Activated CD4-positive, alpha-beta T cell treated with anti-CD3 and anti-CD28 coated beads, Interleukin-2, amount 10 ng/mL, durations not matched to agents 7 days and 5 days (primary cell): ENCODE measurements at places on chromosomes 6 and 20. TPM values are rescaled to one million over a fixed set of nuclear protein-coding genes. Genes with fewer than 3 reads are reported as not detected.
A peak's percentile ranks its signal among the peaks of the same experiment; 100 is the strongest.

PRSS35 gene
- total RNA-seq: not detected

SIM1 gene
- total RNA-seq: not detected

TBC1D22B gene
- 15.3 TPM for total RNA-seq

AKAP7 gene
- 8.8 TPM for total RNA-seq

- H3K36me3 ChIP-seq: no peaks in the 10 kb centered on the region
- H3K27ac ChIP-seq: no peak overlapping the region
- no peaks in the 10 kb centered on the region for H3K4me1 ChIP-seq
- peaks cover 12% of the 10 kb centered on the region for H3K27me3 ChIP-seq
Observed at GRCh38 chr6:150448221-150448620, 79.4 kb downstream of the IYD start.

DNA sequence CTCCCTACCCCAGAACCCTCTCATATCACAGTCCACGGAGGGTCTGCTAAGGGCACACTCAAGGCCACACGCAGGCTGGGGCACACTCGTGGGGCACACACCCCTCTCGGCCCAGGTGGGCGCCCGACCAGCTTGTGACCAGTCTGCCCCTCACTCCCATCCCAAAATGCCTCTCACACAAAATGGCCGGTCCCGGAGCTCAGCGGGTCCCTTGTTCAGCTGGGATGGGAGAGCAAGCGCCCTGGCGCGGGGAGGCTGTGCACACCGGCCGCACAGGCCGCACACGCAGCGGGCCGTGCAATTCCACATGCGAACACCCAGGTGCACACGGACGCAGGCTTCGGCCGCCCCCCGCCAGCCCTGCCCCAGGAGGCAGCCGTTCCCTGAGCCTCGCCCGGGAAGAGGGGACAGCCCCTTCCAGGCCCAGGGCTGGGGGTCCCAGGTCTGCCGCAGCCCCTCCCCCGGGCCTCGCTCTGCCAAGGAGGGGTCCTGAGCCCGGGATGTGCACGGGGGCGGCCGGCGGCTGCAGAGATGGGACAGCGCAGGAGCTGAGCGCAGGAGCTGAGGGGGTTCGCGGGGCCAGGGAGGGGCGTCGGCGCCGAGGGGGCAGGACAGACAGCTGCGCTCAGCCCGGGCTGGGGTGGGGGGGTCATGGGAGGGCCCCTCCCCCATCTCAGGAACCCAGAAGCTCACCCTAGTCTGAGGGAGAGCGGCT is 1.3 kb downstream of the KCNQ2 start:
- H3K4me3 ChIP-seq: no peak overlapping the region
- no peak overlapping the region for H3K27ac ChIP-seq
- no peaks in the 10 kb centered on the region for H3K4me1 ChIP-seq
- no peaks in the 10 kb centered on the region for H3K36me3 ChIP-seq
- peaks cover 19% of the 10 kb centered on the region for H3K27me3 ChIP-seq

DNA sequence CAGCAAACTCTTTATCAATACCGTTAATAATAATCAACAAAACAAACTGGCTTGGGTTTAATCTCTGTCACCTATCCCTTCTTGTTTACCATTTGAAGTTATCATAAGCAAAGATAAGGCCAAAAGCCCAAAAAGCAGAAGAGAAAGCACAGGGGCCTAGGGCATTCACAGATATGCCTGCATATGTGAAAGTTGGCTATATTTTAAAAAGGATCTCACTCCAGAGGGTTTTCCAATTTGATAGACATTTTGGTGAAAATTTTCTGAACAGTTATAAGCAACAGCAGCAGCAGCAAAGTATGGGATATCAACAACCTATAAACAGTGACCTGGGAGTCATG is 101.1 kb downstream of the ATXN1 start:
- H3K4me1 ChIP-seq: peaks cover 42% of the 10 kb centered on the region
- DNase-seq: no peak
- H3K27ac ChIP-seq: peak overlapping the region; percentile 81
- H3K4me3 ChIP-seq: no peak overlapping the region

DNA sequence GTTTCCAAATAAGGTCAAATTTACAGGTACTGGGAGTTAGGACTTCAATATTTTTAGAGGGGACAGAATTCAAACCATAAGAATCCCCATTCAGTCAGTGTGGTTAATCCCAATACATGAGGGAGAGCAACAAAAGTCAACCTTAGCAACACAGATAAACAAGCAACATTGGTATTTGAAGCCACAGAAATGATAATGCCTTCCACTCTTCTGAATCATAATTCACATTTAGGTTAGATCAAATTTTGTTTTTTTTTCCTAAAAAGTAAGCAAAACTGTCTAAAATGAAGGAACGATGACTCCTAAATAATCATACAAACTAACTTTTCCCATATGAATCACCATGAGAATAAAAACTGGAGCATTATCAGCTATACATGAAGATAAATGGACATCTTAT is 246.0 kb upstream of the TENT5A start:
- H3K27ac ChIP-seq: no peak overlapping the region
- H3K4me1 ChIP-seq: no peaks in the 10 kb centered on the region
- no peaks in the 10 kb centered on the region for H3K27me3 ChIP-seq
- no peak for DNase-seq
- H3K36me3 ChIP-seq: no peaks in the 10 kb centered on the region
- H3K4me3 ChIP-seq: no peak overlapping the region

GRCh38 chr20:42391807-42392206 is 773.6 kb upstream of the CHD6 start:
- no peaks in the 10 kb centered on the region for H3K27me3 ChIP-seq
- no peak for DNase-seq
- H3K4me3 ChIP-seq: no peak overlapping the region

- no peak overlapping the region for H3K27ac ChIP-seq
- H3K36me3 ChIP-seq: no peaks in the 10 kb centered on the region
Observed at GRCh38 chr6:35058865-35059522, 82.1 kb downstream of the TCP11 start.

DNA sequence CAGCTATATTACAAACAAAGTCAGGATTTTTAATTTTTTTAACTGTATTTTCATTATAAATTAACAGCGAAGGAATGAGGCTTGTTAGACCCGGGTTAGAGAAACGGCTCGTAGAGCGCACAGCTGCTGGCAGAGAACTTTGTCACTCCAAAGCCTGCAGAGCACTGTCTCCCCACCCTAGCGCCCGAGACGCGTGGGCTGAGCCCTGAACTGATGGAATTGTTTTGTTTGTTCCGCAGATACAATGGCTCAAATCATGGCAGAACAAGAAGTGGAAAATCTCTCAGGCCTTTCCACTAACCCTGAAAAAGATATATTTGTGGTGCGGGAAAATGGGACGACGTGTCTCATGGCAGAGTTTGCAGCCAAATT is 810 bp downstream of the LAMP5 start:
- no peak for DNase-seq
- H3K27ac ChIP-seq: no peak overlapping the region
- no peaks in the 10 kb centered on the region for H3K4me1 ChIP-seq
- H3K4me3 ChIP-seq: no peak overlapping the region
- peaks cover 72% of the 10 kb centered on the region for H3K27me3 ChIP-seq

DNA sequence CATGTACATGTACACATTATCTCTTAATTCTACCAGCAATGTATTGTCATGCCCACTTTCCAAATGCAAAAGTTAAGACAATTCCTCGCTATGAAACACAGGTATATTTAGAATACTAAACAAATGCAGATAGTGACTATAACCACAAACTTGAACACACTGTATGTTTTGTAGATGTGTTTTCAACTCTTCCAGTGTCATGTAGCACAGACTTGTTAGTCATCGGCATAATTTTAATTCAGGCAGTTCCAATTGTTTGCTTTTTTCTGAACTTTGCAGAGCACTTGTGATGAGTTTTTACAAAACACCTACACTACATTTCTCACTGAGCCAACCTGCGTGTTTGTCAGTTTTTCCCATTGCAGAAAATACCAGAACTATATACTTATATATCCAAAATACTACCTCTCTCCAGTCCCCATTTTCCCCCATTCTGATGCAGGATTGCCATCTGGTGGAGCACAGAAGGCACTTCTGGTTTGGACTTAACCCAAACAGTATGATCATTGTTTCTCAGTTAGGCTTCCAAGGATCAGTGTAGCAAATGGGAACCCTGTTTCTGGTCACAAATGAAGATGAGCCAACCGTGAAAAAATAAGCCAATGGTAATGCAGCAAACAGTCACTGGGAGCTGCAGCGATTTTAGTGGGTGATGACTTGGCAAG is 143.4 kb downstream of the ADGRB3 start:
- H3K27ac ChIP-seq: no peak overlapping the region
- no peak overlapping the region for H3K4me3 ChIP-seq
- DNase-seq: no peak
- no peaks in the 10 kb centered on the region for H3K36me3 ChIP-seq
- no peaks in the 10 kb centered on the region for H3K27me3 ChIP-seq

DNA sequence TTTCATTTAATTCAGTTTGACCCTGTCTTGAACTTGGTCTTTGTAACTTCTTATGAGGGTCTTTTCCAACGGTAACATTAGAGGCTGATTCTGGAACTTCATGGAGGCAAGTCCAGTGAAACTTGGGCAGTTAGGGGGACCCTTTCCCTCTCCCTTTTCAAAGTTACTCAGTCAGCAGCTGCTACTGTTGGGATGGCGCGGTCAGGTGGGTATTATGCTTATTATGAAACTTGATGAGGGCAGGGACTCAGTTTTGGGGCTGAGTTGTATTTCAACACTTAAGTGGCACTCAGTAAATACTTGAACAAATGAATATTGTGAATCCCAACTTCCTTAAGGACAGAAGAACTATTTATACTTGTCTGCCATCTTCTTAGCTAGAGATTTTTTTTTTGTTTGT is 20.8 kb downstream of the TOP1 start:
- no peak for DNase-seq
- no peaks in the 10 kb centered on the region for H3K27me3 ChIP-seq
- peak overlapping the region; percentile 92 for H3K27ac ChIP-seq
- H3K36me3 ChIP-seq: peaks cover 27% of the 10 kb centered on the region
- peak overlapping the region; percentile 73 for H3K4me3 ChIP-seq

- no peak overlapping the region for H3K4me3 ChIP-seq
- no peak for DNase-seq
- H3K36me3 ChIP-seq: no peaks in the 10 kb centered on the region
- no peak overlapping the region for H3K27ac ChIP-seq
- peaks cover 32% of the 10 kb centered on the region for H3K27me3 ChIP-seq
- peaks cover 10% of the 10 kb centered on the region for H3K4me1 ChIP-seq
Observed at GRCh38 chr6:170522565-170523183, 30.4 kb downstream of the PSMB1 start.

- H3K36me3 ChIP-seq: no peaks in the 10 kb centered on the region
- H3K4me3 ChIP-seq: no peak overlapping the region
- H3K4me1 ChIP-seq: no peaks in the 10 kb centered on the region
- H3K27me3 ChIP-seq: peaks cover 22% of the 10 kb centered on the region
- no peak overlapping the region for H3K27ac ChIP-seq
Observed at GRCh38 chr6:116404696-116405095, 33.9 kb downstream of the DSE start.

DNA sequence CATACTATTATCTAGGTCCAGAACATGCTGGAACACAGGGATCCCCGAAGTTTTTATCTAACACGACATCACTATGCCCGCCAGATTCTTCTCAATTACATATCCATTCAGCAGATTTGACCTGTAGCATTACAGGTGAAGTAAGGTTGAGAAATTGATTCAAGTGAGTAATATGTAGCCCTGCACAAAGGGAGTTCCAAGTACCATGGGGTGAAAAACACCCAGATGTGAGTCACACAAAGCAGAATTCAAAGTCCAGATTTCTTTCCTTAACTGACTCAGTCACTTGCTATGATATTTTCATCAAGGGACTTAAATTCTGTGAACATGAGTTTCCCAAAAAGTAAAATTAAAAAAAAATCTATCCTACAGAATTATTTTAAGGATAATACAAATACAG is 655.4 kb upstream of the PTCHD4 start:
- H3K27ac ChIP-seq: no peak overlapping the region
- H3K4me1 ChIP-seq: no peaks in the 10 kb centered on the region
- no peak for DNase-seq

- no peak overlapping the region for H3K27ac ChIP-seq
- H3K36me3 ChIP-seq: peaks cover 40% of the 10 kb centered on the region
- no peaks in the 10 kb centered on the region for H3K27me3 ChIP-seq
Observed at GRCh38 chr20:35917077-35917476, 37.2 kb downstream of the SCAND1 start.

DNA sequence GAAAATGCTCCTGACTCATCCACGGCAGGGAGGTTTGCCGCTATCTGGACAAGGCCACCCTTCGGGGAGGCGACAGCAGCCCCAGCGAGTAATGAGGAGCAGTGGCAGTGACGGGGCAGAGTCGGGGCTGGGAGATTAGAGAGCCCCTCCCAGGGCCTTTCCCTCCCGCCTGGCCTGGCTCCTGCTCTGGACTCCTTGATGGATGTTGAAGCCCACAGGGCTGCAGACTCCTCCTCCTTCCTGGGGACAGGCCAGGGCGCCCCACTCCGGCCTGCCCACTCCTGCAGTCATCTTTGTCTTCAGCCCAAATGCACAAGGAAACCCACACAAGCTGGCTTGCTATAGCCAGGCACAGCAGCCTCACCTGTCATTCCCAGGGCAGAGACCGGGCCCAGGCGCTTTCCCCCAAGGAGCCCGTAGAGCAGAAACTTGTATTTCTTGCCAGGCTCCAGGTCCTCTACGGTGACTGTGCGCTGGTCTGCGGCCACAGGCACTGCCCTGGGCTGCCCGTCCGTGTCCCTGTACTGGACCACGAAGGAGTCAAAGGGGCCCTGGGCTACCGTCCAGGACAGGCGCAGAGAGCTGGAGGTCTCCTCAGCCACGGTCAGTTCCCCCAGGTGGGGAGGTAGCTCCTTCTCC is 7.7 kb downstream of the CYP21A2 start:
- no peaks in the 10 kb centered on the region for H3K27me3 ChIP-seq
- H3K4me1 ChIP-seq: peaks cover 3% of the 10 kb centered on the region
- no peaks in the 10 kb centered on the region for H3K36me3 ChIP-seq
- H3K4me3 ChIP-seq: no peak overlapping the region
- no peak for DNase-seq

DNA sequence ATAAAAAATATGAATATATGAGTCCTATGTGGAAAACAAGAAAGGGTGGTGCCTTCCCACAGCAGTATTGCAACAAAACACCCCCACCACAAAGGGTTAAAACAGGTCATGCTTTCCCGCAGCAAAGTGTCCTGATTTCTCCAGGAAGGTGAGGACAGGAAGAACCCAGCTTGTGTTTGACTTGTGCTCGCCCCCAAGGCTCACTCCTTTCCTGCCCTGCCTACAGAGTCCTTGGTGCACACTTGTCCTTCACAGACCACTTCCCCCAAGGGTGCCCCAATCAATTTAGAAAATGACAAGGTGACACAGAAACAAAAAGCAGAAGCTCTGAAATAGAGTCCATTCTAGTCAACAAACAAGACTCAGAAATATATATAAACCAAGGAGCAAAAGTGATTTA is 237.4 kb downstream of the PTPRK start:
- no peak for DNase-seq
- peaks cover 13% of the 10 kb centered on the region for H3K4me1 ChIP-seq
- no peaks in the 10 kb centered on the region for H3K27me3 ChIP-seq
- H3K27ac ChIP-seq: no peak overlapping the region

- H3K4me1 ChIP-seq: no peaks in the 10 kb centered on the region
- no peak within 1 kb of the TSS for H3K4me3 ChIP-seq
- no peak for DNase-seq
- H3K36me3 ChIP-seq: no peaks in the 10 kb centered on the region
Observed at GRCh38 chr20:31390490-31390889, at the start of gene DEFB119. Gene DEFB119, minus strand, starts transcription at chr20:31390590. Its CDS starts 107 bp downstream, at chr20:31390483.
